Uterus (tissue), 4 donors: ENCODE measurements at places on chromosomes 3 and 15. TPM values are rescaled to one million over a fixed set of nuclear protein-coding genes. Genes with fewer than 3 reads are reported as not detected.

The CCDC54 gene
- not detected for total RNA-seq

The POPDC2 gene
- 4.9 TPM for total RNA-seq

The A4GNT gene
- not detected for total RNA-seq

The RARRES1 gene
- 40.5 TPM for total RNA-seq

The TUSC7 gene
- total RNA-seq = not detected

The KLHL40 gene
- total RNA-seq = not detected

The GOLGA8G gene
- not detected for total RNA-seq

The LOXL1 gene
- 68.4 TPM for total RNA-seq

The CLDN1 gene
- total RNA-seq = 200 TPM

The LRRIQ4 gene
- not detected for total RNA-seq

The TMEM266 gene
- not detected for total RNA-seq

The ANO10 gene
- total RNA-seq = 45.6 TPM

The ADAMTS9 gene
- 152 TPM for total RNA-seq

The FETUB gene
- not detected for total RNA-seq

The PLS1 gene
- 1.8 TPM for total RNA-seq

The TM6SF1 gene
- total RNA-seq = 5.1 TPM

The AP3B2 gene
- not detected for total RNA-seq

The SACM1L gene
- 83.0 TPM for total RNA-seq

The RPLP1 gene
- total RNA-seq = 2,786 TPM

The RTP3 gene
- total RNA-seq = not detected

The SAMD7 gene
- not detected for total RNA-seq

The LRRC15 gene
- 0.59 TPM for total RNA-seq

The ASB14 gene
- total RNA-seq = not detected

The PPP1R14D gene
- total RNA-seq = not detected

The ZNF860 gene
- total RNA-seq = 0.26 TPM

The ECE2 gene
- total RNA-seq = not detected

The NRG4 gene
- total RNA-seq = not detected

The GABRB3 gene
- not detected for total RNA-seq

The ALG1L2 gene
- not detected for total RNA-seq

The KNG1 gene
- not detected for total RNA-seq

The TRIM71 gene
- total RNA-seq = 0.48 TPM

The BCHE gene
- total RNA-seq = 9.7 TPM

The COLQ gene
- total RNA-seq = 3.3 TPM

The KCNAB1 gene
- total RNA-seq = 12.8 TPM

The PRC1 gene
- total RNA-seq = not detected

The EBLN2 gene
- 9.2 TPM for total RNA-seq

The CD47 gene
- 210 TPM for total RNA-seq

The CPN2 gene
- 0.15 TPM for total RNA-seq

The SLC22A14 gene
- total RNA-seq = 0.28 TPM

The ETFA gene
- total RNA-seq = 93.7 TPM

The LXN gene
- 25.3 TPM for total RNA-seq

The SMAD3 gene
- 66.9 TPM for total RNA-seq

The PROS1 gene
- 38.8 TPM for total RNA-seq

The PCNP gene
- total RNA-seq = 218 TPM

The LRRC31 gene
- 0.35 TPM for total RNA-seq

The MANF gene
- 19.0 TPM for total RNA-seq

The CHST14 gene
- 6.8 TPM for total RNA-seq

The VPS39 gene
- 70.6 TPM for total RNA-seq

The CACNA2D2 gene
- total RNA-seq = 5.3 TPM

The IL12A gene
- total RNA-seq = not detected

The DUOXA2 gene
- not detected for total RNA-seq

The ATP6V1A gene
- total RNA-seq = 29.7 TPM

The ALPK3 gene
- 5.8 TPM for total RNA-seq

The STXBP5L gene
- 2.6 TPM for total RNA-seq

The HHLA2 gene
- not detected for total RNA-seq

The TF gene
- 6.1 TPM for total RNA-seq

The GLDN gene
- 4.9 TPM for total RNA-seq

The SEMA3B gene
- total RNA-seq = 113 TPM

The UBR1 gene
- 62.8 TPM for total RNA-seq

The C3orf70 gene
- total RNA-seq = 24.4 TPM
